ENCODE measurements at places on chromosomes 5 and 9.

GRCh38 chr9:108477529-108478006, 378.2 kb downstream of the ACTL7B start:
- DNase-seq: no peak

- no peak for DNase-seq
These were observed 3.8 kb downstream of the ACTBL2 start for GRCh38 chr5:57478826-57479225.

DNA sequence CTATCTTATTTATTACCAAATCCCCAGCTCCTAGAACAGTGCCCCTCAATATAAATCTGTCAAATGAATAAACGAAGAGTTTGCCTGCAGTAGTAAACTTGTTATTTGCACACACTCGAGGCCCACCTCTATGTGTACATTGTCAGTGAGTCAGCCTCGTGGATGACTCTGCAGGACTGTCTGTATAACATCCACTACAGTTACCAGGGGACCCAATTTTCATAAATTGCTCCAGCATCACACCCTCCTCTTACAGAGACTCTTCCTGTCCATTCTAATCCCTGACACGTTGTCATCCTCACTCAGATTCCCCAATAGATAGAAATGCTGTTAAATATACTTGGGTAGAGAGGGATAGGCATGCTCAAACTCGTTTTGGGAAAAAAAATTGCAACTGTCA, 478.5 kb downstream of the RAB3C start:
- no peak for DNase-seq

DNA sequence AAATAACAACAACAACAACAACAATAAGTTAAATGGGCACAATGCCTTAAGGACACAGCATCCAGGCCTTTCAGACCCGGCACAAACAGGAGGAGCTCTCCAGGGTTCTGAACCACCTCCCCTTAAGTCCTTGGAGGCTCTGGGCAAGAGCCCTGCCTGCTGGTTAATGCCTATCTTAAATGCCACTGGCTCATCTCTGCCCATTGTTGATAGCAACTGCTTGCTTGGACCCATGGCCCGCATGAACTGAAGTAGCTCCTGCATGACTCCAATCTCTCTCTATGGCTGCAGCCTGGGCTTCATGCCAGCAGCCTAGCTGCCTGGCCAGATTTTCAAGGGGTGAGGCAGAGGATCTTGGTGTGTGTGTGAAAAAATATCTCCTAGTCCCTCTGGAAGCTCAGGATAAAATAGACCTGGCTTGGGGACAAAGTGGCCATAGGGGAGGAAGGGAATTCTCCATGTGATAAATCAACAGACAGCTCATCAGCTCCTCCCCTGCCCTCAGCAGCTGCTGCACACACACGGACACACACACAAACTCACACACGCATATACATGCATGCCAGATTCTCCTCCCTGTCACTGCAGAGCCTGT, 27.4 kb downstream of the FAM219A start:
- DNase-seq: peak; percentile 43

DNA sequence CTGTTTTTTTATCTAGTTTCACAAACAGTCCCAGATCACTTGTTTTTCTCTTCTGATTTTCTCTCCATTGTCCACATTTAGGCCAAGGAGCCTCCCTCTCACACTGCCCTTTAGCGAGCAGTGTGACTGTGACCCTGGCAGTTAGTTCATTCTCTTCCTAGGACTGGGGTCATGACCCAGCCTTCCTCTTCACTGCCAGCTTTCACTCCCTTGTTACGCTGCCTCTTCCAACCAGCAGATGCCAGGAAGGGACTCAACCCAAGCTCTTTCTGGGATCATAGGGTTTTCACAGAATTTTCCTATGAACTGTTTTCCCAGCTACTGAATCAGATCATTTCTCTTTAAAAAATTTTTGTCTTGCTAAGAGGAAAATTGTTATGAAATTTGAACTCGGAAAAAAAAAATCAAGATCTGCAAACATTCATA, 70.9 kb downstream of the LMNB1 start:
- no peak for DNase-seq

DNA sequence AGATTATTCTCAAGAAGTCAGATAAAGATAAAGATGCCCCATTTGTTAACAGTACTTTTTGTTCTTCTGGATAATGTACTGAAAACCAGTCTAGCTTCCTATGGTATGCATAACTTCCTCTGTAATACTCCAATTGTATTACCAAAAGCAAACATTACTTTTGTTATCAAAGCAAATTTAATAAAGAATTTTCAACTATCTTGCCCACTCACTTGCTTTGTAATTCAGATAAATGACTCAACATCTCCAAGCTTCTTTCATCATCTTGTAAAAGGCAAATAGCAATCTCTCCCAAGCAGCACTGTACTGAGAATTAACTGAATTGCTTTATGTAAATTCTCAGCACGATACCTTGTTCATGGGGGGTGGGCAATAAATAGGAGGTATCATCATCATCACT, 98.3 kb downstream of the NFIB start:
- no peak for DNase-seq

DNA sequence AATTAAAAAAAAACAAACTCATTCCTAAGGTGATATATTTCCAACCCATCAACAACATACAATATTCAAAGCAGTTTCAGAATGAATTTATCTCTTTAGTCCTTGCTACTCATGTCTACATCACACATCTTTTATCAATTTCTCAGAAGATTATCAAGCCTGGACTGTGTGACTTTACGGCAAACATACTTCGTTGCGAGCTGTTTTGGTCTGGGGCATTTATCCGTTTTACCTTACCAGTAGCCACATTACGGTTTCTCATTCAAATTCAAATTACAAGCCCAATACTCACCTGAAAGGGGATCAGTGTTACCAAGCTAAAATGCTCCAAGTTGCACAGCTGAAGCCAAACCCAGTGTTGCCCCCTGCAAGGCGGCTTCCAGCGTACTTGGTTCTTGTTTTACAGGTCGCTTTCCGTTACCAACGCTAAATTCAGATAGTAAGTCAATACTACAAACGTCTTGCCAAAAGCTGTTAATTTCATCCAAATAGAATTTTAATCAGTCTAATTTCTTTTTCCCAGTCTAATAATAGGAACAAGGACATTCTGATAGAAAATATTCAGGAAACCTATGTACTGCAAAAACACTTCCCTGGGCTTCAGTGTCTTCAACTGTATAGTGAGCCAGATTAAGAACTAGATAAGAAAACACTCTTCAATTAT, 1.8 kb downstream of the HNRNPH1 start:
- no peak for DNase-seq

GRCh38 chr9:19114680-19115270, 12.1 kb upstream of the HAUS6 start:
- DNase-seq: no peak

- DNase-seq: no peak
These were observed 18.4 kb downstream of the ENG start for GRCh38 chr9:127835991-127836516.

DNA sequence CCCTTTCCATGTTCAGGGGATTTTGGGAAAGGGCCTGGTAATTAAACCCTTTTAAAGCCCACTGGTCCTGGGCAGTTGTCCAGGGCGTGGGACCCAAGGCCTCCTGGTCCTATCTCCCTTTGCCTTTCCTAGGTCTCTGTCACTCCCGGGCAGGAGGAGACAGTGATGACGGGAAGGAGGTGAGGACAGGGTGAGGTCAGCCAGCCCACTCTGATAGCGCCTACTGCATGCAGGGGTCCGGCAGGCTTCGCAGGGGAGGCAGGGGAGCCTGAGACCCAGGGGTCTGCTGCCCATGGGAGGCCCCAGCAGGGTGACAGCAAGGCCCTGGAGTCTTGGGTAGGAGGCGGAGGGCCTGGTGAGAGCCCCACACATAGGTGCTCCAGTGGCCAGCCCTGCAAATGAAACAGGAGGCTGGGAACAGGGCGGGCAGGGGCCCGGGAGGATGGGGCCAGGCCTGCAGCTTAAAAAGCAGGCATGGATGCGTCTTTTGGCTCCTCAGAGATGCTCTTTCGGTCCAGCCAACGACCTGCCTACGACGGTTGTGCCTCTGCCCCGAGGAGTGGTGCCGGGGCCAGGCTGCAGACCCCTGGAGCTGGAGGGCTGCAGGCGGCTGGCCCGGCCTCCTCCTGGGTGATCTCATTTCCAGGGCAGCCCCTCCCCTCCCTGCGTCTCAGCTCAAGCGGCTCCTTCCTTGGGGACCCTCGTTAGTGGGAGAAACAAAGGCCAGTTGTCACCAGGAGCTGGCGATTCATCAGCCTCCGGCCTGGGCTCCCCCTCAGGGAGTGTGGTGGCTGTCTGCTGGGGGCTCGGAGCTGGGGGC, 6.7 kb upstream of the RXRA start:
- DNase-seq: no peak

GRCh38 chr5:65969539-65970393, 43.4 kb downstream of the ERBIN start:
- no peak for DNase-seq

GRCh38 chr9:136160995-136161610, 42.4 kb upstream of the TMEM250 start:
- no peak for DNase-seq

GRCh38 chr9:82126256-82126655, 137.7 kb downstream of the SPATA31D1 start:
- DNase-seq: no peak

- DNase-seq: no peak
These were observed 3.6 kb downstream of the PAEP start for GRCh38 chr9:135565141-135565628.

DNA sequence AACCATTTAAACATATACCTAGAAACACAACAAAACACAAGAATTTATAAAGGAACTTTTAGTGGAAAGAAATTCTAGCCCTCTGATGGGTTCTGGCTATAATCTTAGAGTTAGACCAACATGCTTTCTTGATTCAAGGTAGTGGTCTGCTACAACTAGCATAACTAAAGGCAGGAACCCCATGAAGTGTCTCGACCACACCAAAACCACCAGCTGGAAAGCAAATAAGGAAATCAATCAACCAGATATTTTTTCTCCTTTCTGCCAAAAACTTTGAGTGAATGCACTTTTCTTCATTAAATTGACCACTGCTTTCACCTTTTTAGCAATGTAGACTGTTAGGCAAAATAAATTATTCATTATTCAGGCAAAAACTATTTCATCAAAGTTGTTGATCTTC, 346.4 kb downstream of the EBF1 start:
- no peak for DNase-seq

GRCh38 chr9:73348471-73348870, 196.8 kb downstream of the ANXA1 start:
- no peak for DNase-seq

DNA sequence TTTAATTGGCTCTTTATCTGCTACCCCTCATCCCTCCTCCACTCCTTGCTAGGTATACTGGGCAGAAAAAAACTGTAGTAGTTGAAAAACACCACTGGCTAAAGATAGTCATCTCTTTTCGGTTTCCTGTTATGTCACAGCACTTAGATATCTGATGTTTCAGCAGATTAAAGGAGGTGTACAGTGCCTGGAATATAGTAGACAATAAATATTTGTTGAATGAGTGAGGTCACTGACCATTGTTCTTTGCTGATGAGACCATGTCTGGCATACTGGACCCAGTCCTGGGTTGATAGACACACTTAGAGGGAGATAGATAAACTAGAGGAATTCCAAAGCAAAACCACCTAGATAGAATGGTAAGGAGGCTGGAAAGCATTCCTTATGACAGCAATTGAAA, 3.2 kb downstream of the GRPEL2 start:
- DNase-seq: no peak
